ENCODE measurements at places on chromosomes 4 and X.

- ATAC-seq = no peak
Measured at GRCh38 chrX:30637874-30638815, 15.1 kb upstream of the GK start.

DNA sequence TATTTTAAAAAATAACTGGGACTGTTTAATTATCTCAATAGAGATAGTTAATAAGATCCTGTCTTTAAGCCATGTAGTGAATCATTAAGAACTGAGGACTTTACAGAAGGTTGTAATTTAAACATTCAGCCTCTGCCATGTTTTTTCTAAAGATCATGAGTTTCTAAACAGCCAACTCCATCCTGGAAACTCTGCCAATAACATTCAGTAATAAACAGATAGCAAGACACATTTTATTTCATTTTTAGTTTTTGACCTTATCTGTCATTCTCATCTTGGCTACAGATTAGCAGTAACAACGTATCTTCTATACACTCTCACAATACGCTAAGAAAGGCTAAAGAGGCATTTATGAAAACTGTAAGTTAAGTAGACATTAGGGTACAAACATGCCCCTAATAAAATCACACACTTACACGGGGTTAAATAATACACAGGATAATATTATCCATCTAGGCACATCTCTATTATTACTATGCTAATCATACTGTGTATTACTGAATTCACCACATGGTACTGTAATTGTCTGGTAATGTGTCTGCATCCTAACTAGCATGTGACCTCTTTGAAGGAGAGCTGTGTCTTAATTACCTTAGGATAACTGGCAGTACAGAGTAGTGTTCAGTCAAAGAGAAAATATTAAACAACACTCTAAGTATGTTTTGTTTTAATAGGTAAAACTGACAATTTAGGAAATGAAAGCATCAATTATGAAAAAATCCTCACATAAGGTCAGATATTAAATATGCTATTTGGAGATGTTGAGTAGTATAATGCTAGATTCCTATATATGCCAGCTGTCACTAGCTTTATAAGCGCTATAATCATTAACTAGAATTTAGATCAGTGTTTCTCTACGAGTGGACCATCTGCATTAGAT, 122.4 kb upstream of the NAP1L5 start:
- ATAC-seq = no peak

- ATAC-seq = no peak
Measured at GRCh38 chr4:8533274-8533865, 46.8 kb upstream of the GPR78 start.

DNA sequence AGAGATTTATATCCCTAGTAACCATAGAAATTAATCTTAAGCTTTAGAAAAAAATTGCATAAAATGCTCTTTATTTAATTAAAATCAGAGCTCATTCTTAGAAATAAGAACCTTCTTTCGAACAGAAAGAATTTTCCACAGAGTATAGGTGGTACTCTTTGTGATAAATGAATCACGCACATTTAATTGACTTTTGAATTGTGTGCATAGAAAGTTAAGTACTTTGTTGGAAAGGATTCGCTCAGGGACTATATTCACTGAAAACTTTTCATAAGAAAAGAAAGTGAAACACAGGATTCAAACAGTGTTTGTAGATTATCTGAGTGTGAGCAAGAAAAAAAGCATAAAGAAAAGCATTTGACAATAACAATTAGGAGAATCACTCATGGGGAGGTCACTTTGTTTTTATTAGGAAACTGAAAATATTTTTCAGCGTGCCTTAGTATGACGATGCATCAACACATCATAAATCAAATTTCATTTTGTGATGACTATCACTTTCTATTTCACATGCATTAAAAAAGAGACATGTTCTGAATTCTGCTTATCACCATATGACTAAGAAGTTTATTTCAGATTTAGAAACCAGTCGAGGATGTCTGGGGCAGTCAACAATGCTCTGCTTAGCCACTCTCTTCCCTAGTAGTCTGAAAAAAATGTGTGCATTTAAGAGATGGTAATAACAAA, 49.5 kb downstream of the STX18 start:
- peak; percentile 87 for ATAC-seq

DNA sequence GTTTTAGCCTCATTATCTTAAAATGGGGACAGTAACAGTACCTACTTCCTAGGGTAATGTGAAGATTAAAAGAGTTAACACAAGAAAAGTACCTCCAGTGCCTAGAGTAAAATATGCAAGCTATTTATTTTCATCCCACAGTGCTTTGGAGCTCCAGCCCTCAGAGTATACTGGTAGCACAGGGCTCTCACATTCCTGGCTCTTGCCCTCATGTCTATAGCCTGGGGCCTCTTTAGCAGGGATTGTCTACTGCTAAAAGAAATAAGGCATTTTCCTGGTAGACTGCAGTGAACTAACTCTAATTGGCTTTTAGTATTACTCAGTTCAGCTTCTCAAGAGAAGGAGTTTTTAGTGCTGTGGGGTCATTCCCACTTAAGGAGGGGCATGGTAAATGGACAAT, 60.8 kb downstream of the RRAGB start:
- ATAC-seq = no peak

DNA sequence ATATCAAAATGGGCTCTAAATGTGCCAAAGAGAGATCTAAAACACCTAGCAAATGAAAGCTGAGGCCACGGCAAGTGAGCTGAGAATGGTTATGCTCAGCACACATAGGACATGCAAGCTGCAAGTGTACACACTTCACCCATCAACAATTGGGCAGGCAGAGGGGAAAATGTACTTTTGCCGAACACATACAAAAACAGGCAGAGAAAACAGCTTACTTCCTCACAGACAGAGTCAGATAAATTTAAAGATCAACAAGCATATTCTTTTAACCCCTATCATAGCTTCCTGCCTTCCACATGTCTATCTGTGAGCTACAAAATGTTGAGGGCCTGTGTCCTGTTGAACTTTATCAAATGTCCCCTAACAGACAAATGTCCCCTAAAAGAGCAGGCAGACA, 60.3 kb downstream of the SH3KBP1 start:
- no peak for ATAC-seq

DNA sequence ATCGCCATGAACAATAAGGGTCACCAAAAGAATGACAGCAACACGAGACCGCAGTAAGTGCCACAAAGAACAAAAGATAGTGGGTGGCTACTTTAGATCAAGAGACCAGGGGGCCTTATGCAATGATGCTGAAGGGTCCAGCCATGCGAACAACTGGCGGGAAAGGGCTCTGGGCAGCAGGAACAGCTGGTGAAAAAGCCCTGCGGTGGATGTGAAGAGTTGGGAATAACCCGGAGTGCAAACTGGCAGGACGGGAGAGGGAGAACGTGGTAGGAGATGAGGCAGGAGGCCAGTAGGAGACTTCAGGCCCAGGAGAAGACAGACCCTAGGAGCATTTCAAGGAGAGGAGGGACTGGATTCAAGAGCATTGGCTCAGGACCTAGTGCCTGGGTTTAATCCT, 120.2 kb downstream of the AFAP1 start:
- no peak for ATAC-seq

GRCh38 chrX:130771230-130771629, 131.8 kb downstream of the ENOX2 start:
- no peak for ATAC-seq

DNA sequence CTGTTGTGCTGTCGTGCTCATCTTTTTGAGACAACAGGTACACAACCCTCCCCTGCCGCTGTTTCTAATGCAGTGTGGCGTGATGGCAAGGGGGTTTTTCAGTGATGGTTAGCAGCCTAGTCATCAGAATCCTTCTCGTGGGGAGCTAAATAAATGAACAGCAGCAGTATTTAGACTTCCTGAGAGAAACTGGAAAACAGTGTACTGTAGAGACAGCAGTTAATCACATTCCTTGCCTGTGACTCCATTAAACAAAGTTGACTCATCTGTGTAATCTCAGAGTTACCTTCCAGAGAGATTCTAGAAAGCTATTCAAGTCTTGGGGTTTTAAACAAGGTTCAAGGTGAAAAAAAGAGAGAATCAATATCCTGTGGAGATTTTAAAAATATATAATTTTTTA, 1753.2 kb upstream of the PCDH7 start:
- ATAC-seq = no peak

DNA sequence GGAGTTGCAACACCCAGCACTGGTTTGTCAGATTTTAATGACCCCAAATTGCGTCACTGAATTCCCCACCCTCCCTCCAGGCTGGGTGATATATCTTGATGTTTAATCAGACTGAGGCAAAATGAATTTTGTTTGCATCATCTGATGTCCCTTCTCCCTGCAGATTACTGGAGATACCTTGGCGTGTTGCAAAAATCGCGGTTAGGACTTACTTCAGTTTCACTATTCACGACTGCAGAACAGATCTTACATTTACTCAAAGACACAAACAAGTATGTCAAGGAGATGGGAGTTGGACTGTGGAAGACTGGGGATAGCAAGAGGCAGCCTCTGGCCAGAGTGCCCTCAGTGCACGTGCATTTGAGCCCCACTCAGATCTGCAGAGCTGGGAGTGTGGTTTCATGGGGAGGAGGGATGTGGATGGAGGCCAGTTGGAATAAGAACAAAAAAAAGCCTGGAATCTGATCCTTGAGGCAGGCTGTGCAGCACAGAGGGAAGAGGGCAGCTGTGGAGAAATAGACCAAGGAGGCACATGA, 92.2 kb upstream of the MTM1 start:
- no peak for ATAC-seq

- ATAC-seq = no peak
Measured at GRCh38 chr4:85587952-85588351, 113.0 kb downstream of the ARHGAP24 start.

DNA sequence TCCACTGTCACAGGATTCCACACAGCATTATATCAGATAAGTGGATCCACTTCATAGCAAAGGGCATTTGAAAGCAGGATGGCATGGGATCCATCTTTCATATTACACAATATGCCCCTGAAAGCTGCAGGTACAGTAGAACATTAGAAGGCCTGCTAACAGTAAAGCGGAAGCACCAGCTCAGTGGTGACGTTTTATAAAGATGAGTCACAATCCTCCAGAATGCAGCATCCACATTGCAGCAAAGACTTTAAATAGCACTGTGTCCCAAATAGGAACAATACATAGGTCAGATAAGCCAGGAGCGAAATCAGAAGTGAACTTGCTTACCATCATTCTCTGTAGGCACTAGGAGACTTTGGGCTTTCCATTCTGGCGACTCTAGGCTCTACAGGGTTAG, 609.5 kb upstream of the FAT1 start:
- ATAC-seq = no peak

DNA sequence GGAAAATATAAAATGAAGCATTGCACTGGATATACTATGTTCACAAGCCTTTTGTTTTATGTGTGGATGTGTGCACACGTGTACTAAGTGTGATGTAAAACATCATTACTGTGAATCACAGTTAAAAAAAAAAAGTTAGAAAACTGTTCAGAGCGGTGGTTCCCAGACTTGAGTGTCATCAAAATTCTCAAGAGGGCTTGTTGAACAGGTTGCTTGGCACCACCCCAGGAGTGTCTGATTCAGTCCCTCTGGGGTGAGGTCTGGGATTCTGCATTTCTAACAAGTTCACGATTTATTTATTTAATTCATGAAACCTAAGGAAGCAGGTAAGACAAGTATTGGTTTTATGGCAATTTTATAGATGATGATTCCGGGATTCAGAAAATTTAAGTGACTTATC, 1.8 kb downstream of the CENPU start:
- no peak for ATAC-seq

DNA sequence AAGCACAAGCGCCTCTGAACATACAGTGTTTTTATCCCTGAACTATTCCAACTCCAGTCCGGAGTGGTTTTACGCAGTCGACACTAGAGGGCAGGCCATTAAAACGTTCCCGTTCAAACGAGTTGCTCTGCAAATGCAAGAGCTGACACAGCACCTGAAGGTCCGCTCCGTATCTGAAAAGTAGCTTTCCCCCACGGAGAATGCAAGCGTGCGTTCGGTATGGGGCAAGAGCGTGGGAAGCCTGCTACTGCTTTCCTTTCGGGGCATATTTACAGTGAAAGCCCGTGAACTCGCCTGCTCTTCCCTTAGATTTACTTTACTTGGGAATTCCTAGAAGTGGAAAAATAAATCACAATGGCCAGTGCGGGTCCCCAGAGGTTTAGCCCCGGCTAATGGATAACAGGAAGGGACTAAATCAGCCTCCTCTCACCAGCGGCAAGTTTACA, 190.8 kb downstream of the TSPAN5 start:
- peak; percentile 90 for ATAC-seq

- ATAC-seq = no peak
Measured at GRCh38 chrX:154649503-154650220, 3.7 kb downstream of the CTAG2 start.

DNA sequence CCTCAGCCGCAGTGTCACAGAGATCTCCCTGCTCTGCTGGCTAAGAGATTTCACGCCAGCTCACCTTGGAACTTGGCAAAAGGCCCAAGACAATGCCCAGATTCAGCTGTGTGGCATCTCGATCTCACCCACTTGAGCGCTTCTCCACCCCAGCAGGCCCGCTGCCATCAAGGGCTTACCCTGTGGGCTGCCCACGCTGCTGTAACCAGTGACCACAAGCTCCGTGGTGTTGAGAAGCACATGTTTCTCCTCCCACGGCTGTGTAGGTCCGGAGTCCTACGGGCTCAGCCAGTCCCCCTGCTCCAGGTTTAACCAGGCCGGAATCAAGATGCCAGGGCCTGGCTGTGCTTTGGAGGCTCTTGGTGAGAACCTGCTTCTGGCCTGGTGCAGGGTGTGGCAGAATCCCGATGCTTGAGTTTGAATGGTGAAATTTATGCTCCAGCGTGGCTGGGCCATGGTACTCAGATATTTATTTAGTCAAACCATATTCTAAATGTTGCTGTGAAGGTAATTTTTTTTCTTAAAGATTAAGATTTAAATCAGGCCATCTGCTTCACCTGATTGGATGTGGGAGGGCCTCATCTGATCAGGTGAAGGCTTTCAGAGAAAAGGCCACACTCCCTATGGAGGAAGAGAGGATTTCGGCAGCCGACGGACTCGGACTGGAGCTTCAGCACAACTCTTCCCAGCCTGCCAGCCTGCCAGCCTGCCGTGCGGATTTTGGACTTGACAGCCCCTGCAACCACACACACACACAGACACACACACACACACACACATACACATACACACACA, 24.8 kb upstream of the ADRA2C start:
- no peak for ATAC-seq

GRCh38 chr4:138972956-138973801, 42.4 kb upstream of the NOCT start:
- ATAC-seq = no peak

DNA sequence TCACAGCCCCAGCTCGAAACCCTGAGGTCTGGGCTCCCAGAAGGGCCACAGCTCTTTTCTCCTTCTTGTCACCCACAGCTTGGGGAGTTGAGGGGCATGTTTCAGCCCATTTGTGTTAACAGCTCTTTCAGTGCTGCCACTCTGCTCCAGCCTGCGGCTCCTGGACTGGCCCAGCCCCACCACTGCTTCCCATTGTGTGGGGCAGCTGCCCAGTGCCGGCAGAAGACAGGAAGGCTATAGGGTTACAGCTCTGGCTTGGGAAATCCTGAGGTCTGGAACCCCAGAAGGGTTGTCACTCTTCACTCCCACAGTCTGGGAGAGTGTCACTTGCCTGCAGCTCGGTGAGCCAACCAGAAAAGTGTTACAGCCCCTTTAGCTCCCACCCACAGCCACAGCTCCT, 7.0 kb upstream of the HNRNPD start:
- ATAC-seq = no peak

- ATAC-seq = no peak
Measured at GRCh38 chrX:154991039-154991438, 31.5 kb downstream of the F8 start.

All from activated CD4-positive, CD25-positive, alpha-beta regulatory T cell treated with anti-CD3 and anti-CD28 coated beads, Interleukin-2, amount 50 U/mL, for 24 hours (primary cell).